HCEC 1CT (cell line): ENCODE measurements at places on chromosomes 13 and 19.

DNA sequence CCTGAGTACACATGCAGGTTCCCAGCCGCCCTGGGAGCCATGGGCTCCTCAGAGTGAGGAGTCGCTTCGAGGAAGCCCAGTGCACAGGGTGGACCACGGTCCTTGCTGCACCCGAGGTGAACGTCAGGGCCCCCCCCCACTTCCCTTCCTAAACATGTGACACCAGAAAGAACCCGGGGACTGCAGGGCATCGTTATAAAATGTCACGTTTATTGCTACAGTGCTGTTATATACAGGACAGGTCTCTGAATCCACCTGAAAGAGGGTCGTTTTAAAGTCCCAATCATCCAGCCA, 3.8 kb upstream of the UQCR11 start:
- DNase-seq: no peak

DNA sequence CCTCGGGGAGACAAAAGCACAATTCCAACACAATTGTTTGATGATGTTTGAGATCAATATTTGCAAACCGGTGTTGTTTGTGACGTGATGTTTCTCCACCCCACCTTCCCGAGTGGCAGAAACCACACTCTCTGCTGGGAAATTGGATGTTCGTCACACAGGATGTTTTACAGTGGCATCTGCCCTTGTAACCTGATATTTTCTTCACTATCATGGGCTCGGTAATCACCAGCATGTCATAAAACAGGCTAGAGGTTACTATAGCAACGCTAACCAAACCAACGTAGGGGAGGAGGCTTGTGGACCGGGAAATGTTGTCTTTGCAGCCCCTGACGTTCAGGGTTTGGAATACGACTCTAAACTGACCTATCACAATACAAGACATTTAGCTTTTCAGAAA, 454.5 kb downstream of the IRS2 start:
- DNase-seq: peak; percentile 49

GRCh38 chr19:55504981-55505380, 16.7 kb downstream of the SSC5D start:
- no peak for DNase-seq

DNA sequence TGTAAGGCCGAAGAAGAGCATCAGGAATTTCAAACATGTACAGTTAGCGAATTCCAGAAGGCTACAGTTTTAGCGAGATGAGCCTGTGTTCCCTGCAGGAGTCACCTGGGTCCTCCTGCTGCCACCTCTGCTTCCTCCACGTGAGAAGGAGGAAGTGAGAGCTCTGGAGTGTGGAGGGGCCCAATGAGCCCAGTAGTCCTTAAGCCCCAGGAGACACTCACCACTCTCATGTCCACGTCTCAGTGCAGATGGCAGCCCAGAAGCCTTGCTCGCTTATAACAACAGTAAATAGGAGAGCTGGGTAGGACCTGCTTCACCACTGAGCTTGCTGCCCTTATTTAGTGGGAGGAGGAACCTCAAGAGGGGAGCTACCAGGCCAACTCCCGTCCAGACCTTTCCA, 44.3 kb downstream of the SERP2 start:
- DNase-seq: no peak

DNA sequence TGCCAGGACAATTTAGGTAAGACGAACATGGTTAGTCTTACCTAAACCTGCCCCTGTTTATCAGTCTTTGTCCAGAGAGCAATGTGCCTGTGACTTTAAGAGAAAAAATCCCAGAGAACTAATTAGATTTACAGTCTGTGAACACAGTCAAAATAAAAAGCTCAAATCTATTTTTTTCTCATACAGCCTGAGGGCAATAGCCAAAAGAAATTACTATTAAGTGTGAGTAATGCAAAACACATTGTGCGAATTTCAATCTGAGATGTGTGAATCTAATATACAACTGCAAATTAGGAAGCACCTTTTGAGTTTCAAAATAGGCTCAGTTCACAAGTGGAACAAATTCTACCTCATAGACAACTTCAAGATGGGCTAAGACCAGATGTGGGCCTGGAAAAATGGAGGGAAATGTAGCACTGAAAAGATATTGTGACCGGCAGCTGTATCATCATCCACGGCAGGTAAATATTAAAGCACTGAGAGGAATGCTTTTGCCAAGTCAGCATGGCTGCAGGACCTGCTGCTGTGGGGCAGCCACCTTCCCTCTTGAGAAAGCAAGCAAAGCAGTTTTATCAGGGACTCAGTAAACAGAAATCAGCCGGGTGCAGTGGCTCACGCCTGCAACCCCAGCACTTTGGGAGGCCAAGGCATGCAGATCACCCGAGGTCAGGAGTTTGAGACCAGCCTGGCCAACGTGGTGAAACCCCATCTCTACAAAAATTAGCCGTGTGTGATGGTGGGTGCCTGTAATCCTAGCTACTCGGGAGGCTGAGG, 114.8 kb downstream of the KATNAL1 start:
- DNase-seq: no peak
